Choroid plexus epithelial cell (primary cell): ENCODE measurements at places on chromosomes 11 and 22.

- peak; percentile 63 for DNase-seq
These were observed 17.3 kb downstream of the APOL2 start for GRCh38 chr22:36221799-36222751.

GRCh38 chr11:455566-456147 is 5.6 kb downstream of the PTDSS2 start:
- no peak for DNase-seq

GRCh38 chr22:23833017-23833751 is 5.6 kb downstream of the DERL3 start:
- no peak for DNase-seq

- no peak for DNase-seq
These were observed 137.4 kb downstream of the PLEKHA7 start for GRCh38 chr11:16876837-16877236.

DNA sequence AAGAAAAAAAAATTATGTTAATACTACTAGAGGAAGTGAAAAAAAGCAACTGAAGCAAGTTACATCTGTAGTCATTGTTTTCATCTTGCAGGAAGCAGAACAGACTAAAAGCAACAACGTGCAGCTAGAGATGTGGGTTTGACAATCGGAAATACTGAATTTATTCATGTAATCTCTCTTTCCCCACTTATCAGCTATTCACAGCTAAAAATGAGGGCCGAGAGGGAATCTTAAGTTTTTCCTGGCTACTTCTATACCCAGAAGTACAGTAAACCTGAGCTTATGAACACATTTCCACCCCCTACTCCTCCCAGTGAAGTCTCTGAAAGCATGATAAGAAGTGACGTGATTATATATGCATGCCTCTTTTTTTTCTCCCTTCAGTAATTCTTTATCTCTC is 116.5 kb downstream of the SPON1 start:
- DNase-seq: no peak

GRCh38 chr11:68363776-68364175 is 51.4 kb downstream of the LRP5 start:
- DNase-seq: no peak

DNA sequence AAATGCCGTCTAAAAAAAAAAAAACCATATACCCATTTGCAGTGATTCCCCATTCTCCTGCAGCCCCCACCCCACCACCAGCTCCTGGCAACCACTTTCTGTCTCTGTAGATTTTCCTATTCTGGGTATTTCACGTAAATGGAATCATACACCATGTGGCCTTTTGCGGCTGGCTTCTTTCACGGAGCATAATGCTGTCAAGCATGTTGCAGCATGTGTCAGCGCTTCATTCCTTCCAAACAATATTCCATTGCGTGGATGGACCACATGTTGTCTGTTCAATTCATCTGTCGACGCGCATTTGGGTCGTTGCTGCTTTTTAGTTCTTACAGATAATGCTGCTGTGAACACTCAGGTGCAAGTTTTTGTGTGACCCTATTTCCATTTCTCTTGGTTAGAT is 14.8 kb upstream of the EMID1 start:
- DNase-seq: no peak

- peak; percentile 15 for DNase-seq
These were observed at the start of gene SAA1 for GRCh38 chr11:18265949-18266348. TSS of gene SAA1 (plus strand) at chr11:18266264. CDS start at chr11:18266888, 624 bp downstream.
